A549 treated with GW870086 at 1 μM for 4 hours (cell line): ENCODE measurements at places on chromosomes 4 and X. TPM values are rescaled to one million over a fixed set of nuclear protein-coding genes. Genes with fewer than 3 reads are reported as not detected.

The FAM90A26 gene
- total RNA-seq = 0.08 TPM in 1 of 5 replicates, not detected in the others

The RCHY1 gene
- total RNA-seq = 14.3 to 20.6 TPM (median 16.5 TPM) in 5 replicates

The CT45A5 gene
- not detected in 5 replicates for total RNA-seq

The CHRNA9 gene
- total RNA-seq = 1.4 to 2.0 TPM (median 1.6 TPM) in 5 replicates

The BST1 gene
- 15.9 to 18.1 TPM (median 16.9 TPM) in 5 replicates for total RNA-seq

The NKX6-1 gene
- 0.33 to 0.46 TPM (median 0.36 TPM) in 5 replicates for total RNA-seq

The CORIN gene
- not detected in 5 replicates for total RNA-seq

The DGKK gene
- not detected in 5 replicates for total RNA-seq

The PPP2R2C gene
- 29.0 to 39.1 TPM (median 34.8 TPM) in 5 replicates for total RNA-seq

The UGT2B10 gene
- 0.09 TPM in 1 of 5 replicates, not detected in the others for total RNA-seq

The FAAH2 gene
- 0.07 to 0.12 TPM (median 0.10 TPM) in 3 of 5 replicates, not detected in the others for total RNA-seq

The LUZP4 gene
- not detected in 5 replicates for total RNA-seq

The CXorf38 gene
- total RNA-seq = 7.9 to 12.0 TPM (median 11.1 TPM) in 5 replicates

The HSFX2 gene
- total RNA-seq = 0.17 to 0.29 TPM (median 0.22 TPM) in 3 of 5 replicates, not detected in the others

The SPANXD gene
- total RNA-seq = not detected in 5 replicates

The CT83 gene
- total RNA-seq = not detected in 5 replicates

The MAGEA6 gene
- total RNA-seq = 10.6 to 13.7 TPM (median 12.4 TPM) in 5 replicates

The DAPP1 gene
- total RNA-seq = not detected in 5 replicates
